Progenitor cell of endocrine pancreas (in vitro differentiated cells): ENCODE measurements at places on chromosomes 2 and 18.
A peak's percentile ranks its signal among the peaks of the same experiment; 100 is the strongest.

DNA sequence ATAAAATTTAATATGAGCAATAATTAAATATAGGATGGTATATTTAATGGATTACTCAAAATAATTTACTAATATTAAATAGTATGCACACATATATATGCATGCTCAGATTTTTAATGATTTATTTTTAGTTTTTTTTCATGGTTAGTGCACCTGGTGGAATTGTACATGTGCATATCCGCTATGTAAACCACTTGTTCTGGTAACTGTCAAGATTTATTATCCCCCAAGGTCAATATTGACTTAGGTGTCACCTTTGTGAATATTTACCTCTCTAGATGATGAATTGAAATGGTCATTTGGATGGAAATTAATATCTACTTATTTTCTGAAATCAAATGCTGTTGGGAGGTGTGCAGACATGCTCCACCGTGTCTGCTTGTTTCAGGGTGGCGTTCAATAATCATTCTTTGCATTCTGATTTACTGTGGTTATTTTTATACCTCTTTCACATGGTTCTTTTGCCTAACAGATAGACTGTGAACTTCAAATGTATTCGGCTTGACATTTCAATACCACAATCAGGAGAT lies 14.7 kb downstream of the CNTNAP5 start:
- no peak overlapping the region for H3K4me3 ChIP-seq
- peaks cover 15% of the 10 kb centered on the region for H3K4me1 ChIP-seq
- H3K27me3 ChIP-seq = no peaks in the 10 kb centered on the region
- no peak for DNase-seq
- H3K36me3 ChIP-seq = peaks cover 5% of the 10 kb centered on the region

GRCh38 chr2:64727013-64727767 lies 73.5 kb upstream of the SERTAD2 start:
- H3K27me3 ChIP-seq = no peaks in the 10 kb centered on the region
- DNase-seq = no peak
- H3K4me3 ChIP-seq = no peak overlapping the region
- H3K36me3 ChIP-seq = no peaks in the 10 kb centered on the region
- peaks cover 35% of the 10 kb centered on the region for H3K4me1 ChIP-seq

DNA sequence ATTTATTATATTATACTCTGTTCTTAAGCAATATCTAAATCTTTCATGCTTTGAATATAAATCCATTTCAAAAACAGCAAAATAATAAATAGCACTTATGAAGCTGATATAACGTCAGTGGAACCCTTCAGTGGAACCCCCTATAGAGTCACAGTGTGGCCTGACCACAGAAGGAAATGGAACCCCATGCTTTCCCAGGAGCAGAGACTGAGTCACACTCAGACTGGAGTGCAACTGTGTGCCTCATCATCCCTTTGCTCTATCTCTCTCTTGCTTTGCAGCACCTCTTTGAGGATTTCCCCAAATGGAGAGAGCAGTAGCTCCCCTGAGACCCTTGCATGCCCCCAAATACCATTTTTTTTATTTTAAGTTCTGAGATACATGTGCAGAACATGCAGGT lies 13.1 kb downstream of the NXPH2 start:
- H3K27me3 ChIP-seq = no peaks in the 10 kb centered on the region
- H3K4me3 ChIP-seq = no peak overlapping the region
- no peaks in the 10 kb centered on the region for H3K36me3 ChIP-seq
- DNase-seq = no peak
- no peak overlapping the region for H3K27ac ChIP-seq

DNA sequence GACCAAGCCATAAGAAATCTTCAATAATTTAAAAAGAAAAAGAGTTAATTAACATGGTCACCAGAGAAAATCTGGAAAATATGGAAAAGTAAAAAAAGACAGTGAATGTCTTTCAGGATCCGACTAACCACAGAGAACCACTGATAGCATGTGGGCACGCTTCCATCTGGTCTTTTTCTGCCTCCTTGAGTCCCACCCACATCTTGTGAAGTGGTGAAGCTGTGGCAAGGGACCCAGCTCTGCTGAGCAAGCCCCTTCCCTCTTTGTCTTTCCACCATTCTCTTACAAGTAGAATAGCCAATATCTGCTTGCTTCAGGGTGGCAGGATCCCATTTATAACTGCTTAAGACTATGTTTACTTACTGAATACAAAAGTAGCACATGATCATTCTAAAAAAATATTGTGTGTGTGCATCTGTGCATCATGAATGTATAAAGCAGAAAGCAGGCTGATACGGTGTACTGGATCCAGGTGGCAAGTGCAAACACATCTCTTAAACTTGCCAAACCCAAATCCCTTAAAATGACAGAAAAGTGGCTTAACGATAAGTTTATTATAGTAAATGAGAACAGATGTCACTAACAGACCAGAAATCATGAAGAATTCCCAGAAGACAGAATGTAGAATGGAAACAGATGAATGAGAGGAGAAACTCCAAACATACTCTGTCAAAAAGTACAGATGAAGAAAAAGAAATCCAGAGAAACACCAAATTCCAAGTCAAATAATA lies 52.3 kb downstream of the FOXI3 start:
- H3K4me1 ChIP-seq = no peaks in the 10 kb centered on the region
- H3K27ac ChIP-seq = no peak overlapping the region
- DNase-seq = no peak
- no peak overlapping the region for H3K4me3 ChIP-seq
- H3K36me3 ChIP-seq = no peaks in the 10 kb centered on the region

- H3K36me3 ChIP-seq = no peaks in the 10 kb centered on the region
- H3K4me1 ChIP-seq = peaks cover 14% of the 10 kb centered on the region
Observed at GRCh38 chr2:207215308-207215707, 49.6 kb upstream of the KLF7 start.

DNA sequence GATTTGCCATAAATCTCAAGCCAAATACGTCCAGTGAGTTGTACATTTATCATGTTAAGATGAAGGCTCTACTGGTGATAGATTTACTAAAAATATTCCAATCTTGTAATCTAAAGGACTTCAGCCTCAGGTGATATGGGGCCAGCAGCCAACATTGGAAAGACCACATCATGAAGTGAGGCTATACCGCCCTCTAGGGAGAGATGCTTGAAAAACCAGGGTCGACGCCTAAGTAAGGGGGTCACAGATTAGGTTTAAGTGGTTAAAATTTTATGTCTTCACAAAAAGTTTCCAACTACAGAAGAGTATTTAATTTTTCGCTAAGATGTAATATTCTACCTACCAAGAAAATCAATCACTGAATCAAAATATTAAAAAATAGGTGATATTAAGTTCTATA lies 33.3 kb downstream of the DOCK10 start:
- no peak overlapping the region for H3K4me3 ChIP-seq
- no peaks in the 10 kb centered on the region for H3K27me3 ChIP-seq
- no peak for DNase-seq
- H3K4me1 ChIP-seq = peaks cover 36% of the 10 kb centered on the region
- H3K36me3 ChIP-seq = no peaks in the 10 kb centered on the region

DNA sequence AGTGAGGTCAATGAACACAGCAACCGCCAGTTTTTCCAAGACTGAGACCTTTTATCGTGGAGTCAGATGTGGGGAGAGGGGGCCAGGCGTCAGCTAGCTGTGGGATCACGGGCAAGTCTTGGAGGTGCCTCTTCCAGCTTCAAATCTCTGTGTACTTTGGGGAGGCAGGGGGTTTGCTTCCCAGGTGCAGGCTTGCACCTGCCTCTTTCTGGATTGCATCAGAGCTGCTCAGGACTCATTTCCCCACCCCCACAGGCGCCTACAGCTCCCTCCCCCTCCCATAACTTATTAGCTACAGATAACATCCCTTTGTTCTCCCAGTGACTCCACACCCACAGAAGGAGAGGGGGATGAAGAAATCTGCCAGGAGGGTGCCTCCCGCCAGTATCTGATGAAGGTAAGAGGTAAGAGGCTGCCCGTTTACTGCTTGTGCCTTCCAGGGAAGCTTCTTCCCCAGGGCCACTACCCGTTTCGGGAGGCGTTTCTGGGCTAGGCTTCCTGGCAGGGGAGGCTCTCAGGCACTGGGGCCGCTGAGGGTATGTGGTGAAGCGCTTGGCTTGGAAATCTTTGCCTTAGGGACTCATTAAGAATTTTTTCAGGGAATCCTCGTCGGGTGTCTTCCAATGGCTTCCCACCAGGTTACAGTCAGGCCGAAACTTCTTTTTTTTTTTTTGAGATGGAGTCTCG lies 18.8 kb upstream of the MRPL33 start:
- H3K27me3 ChIP-seq = no peaks in the 10 kb centered on the region
- DNase-seq = peak; percentile 44
- H3K4me1 ChIP-seq = peaks cover 29% of the 10 kb centered on the region
- peak overlapping the region; percentile 100 for H3K27ac ChIP-seq

DNA sequence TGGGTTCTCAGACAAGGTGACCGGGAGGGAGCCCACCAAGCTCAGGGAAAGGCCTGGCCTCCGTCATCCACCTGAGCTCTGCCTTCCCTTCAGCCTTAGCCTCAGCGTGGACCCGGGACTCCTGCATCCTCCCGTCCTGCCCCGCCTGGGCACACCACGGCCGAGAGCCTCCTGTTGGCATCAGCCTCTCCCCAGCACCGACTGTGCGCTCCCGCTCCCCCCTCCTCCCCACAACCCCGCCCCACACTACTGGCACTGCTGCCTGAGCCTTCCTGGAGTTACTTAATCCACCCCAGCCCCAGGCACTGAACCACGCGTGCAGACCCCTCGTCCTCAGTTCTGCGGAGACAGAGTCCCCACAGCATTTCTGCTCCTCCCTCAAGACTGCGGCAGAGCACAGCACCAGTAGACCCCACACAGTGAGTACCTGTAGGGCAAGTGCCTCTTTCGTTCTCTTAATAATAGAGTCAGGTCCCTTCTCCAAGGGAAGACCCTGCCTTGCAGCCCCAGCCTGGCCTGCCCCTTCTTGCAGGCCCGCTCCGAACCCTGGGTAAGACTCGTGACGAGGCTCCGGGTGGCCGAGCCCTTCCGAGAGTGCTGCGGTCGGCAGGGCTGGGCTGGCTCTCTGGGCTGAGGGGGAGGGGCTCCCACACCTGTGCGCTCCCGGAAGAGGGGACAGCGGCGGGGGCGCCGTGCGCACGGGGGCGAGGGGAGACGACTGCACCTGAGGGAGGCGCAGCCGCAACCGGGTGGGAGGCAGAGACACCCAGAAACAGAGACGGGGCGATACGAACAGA lies at the start of gene AMER3:
TSS of gene AMER3 (plus strand) at position 285 of the 797 bp plus-strand sequence. CDS start 6,533 bp downstream, outside the sequence.
- peak; percentile 67 for DNase-seq
- peaks cover 3% of the 10 kb centered on the region for H3K4me1 ChIP-seq
- no peaks in the 10 kb centered on the region for H3K36me3 ChIP-seq
- peaks cover 40% of the 10 kb centered on the region for H3K27me3 ChIP-seq

- no peak for DNase-seq
- H3K4me1 ChIP-seq = peaks cover 1% of the 10 kb centered on the region
- H3K4me3 ChIP-seq = no peak overlapping the region
- no peak overlapping the region for H3K27ac ChIP-seq
Observed at GRCh38 chr2:203870941-203871340, 3.4 kb downstream of the CTLA4 start.

GRCh38 chr2:110874453-110875383 lies 142.3 kb downstream of the ACOXL start:
- no peak for DNase-seq
- no peak overlapping the region for H3K4me3 ChIP-seq
- H3K36me3 ChIP-seq = peaks cover 2% of the 10 kb centered on the region
- H3K27ac ChIP-seq = no peak overlapping the region
- no peaks in the 10 kb centered on the region for H3K27me3 ChIP-seq

GRCh38 chr2:145687442-145688134 lies 1167.7 kb upstream of the ZEB2 start:
- no peaks in the 10 kb centered on the region for H3K36me3 ChIP-seq
- no peak overlapping the region for H3K27ac ChIP-seq
- H3K4me3 ChIP-seq = no peak overlapping the region
- no peak for DNase-seq

DNA sequence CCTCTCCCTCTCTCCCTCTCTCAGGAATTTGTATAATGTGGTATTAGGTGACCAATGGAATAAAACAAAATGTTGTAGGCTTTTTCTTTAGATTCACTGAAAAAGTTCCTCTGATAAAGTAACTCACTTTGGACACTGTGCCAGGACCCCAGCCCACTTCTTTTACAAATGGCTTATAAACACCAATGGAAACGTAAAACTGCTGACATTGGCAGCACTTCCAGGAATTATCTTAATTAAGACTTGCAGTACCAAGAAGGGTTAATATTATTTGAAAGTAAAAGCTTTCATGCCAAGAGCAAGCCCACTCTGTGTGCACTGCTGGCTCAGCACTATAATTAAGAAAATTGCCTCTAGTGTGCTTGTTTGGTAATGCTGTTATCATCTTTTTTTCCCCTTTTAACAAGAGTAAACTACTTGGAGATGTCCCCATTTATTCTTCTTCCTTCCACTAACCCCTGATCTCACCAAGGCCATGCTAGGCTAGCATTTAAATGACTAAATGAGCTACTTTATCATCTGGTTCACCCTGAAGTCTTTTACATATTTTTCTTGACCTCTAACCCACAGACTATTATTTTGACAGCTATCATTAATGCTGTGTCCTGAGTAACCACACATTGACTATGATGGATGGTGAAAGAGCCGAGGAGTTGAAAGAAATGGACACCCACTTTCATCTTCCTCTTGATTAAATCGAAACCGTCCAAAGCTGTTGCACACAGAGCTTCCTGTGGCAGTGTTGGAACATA lies 232.2 kb upstream of the ETAA1 start:
- H3K4me1 ChIP-seq = peaks cover 23% of the 10 kb centered on the region
- H3K27me3 ChIP-seq = no peaks in the 10 kb centered on the region
- H3K36me3 ChIP-seq = peaks cover 16% of the 10 kb centered on the region
- DNase-seq = no peak
- H3K27ac ChIP-seq = no peak overlapping the region

- H3K27ac ChIP-seq = no peak overlapping the region
- H3K36me3 ChIP-seq = peaks cover 2% of the 10 kb centered on the region
- H3K4me3 ChIP-seq = no peak overlapping the region
Observed at GRCh38 chr2:25494616-25495015, 152.9 kb upstream of the DNMT3A start.

DNA sequence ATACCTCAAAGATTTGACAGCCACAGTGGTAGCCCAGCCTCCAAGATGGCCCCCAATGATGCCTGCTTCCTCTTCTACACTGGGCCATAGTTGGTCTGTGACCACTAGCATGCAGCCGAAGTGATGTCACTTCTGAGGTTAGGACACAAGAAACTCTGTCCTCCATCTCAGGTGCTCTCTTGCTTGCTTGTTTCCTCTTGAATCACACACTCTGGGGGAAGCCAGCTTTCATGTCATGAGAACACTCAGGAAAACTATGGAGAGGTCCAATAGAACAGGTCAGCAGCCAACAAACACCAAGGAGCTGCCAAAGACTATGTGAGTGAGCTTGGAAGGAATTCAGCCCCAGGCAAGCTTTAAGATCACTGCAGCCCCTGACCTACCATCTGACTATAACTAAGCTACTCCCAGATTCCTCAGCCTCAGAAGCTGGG lies 3.3 kb upstream of the ADAM17 start:
- no peak overlapping the region for H3K27ac ChIP-seq

GRCh38 chr2:49261781-49262180 lies 107.5 kb upstream of the FSHR start:
- no peaks in the 10 kb centered on the region for H3K4me1 ChIP-seq
- no peak overlapping the region for H3K4me3 ChIP-seq
- H3K27ac ChIP-seq = no peak overlapping the region
- H3K36me3 ChIP-seq = no peaks in the 10 kb centered on the region
- no peak for DNase-seq
